Left colon (tissue), 2 donors: ENCODE measurements at places on chromosomes 1 and 21. TPM values are rescaled to one million over a fixed set of nuclear protein-coding genes. Genes with fewer than 3 reads are reported as not detected.

The KCNA2 gene
- 1.0 TPM for total RNA-seq

GRCh38 chr1:167305706-167306277 lies 85.1 kb downstream of the POU2F1 start:
- peak; percentile 62 for DNase-seq

DNA sequence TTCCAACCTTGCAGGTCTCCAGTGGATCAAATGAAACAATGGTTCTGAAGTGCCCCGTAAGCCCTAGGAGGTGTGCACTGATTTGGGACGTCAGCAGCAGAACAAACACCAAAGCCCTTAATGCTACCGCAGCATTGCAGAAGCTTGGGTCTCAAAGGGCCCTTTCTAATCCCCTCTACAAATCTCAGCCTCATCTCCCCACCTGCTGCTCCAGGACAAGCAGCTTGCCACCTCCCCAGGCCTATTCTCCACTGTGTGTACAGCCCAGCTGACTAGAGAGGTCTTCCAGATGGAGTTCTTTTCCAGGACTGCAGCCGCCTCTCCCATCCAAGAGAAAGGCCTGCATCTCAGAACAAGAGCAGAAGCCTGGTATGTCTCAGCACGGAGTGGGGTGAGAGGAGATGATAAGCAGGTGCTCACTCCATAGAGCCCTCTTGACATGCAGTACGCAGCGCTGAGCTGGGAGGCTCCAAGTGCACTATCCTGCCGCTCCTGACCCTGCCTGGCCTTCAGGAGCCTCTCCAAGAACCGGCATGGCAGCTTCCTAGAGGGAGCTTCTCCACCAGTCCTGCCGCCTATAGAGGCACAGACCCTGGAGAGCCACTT lies 46.3 kb downstream of the MRPL37 start:
- no peak for DNase-seq

DNA sequence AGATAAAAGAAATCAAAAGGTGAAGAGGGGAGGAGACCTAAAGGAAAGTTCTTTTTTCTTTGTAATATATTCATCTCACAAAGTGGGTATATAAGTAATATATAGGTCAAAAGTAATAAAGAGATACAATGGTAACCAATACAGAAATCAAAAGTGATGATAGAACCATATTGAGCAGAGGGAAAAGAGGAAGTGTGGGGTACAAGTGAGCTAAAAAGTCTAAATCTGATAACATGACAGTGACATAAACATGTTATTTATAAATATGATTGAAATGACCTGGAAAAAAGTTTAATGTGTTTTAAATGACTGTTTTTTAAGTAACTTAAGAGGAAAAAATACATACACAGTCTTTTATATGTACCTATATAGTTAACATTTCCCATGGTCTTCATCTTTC lies 70.5 kb downstream of the MRPL39 start:
- no peak for DNase-seq

GRCh38 chr1:109475261-109475660 lies 8.4 kb upstream of the ATXN7L2 start:
- no peak for DNase-seq

DNA sequence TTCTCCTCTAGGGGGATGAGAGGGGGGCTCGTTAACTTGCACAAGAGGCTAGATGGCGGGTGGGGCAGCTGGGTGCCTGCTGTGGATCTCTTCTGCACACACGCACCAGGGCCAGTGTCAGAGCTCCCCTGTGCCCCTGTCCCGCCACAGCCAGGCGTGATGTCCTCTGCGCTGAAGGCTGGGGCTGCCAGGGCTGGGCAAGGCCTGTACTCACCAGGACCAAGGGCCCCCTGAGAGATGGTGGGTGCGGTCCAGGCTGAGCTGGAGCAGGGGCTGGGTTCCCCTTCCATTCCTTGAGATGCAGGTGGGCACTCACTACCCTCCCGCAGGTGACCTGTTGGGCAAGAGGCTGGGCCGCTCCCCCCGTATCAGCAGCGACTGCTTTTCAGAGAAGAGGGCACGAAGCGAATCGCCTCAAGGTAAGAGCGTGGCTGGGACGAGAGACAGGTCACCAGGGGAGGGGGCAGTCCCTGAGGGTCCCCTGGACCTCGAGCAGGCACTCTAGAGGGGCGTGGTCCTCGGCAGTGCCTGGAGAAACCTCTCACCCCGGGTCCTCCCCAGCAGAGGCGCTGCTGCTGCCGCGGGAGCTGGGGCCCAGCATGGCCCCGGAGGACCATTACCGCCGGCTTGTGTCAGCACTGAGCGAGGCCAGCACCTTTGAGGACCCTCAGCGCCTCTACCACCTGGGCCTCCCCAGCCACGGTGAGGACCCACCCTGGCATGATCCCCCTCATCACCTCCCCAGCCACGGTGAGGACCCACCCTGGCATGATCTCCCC lies 15.2 kb downstream of the SAMD11 start:
- no peak for DNase-seq

GRCh38 chr1:76871355-76871974 lies 4.2 kb downstream of the ST6GALNAC5 start:
- DNase-seq = no peak

DNA sequence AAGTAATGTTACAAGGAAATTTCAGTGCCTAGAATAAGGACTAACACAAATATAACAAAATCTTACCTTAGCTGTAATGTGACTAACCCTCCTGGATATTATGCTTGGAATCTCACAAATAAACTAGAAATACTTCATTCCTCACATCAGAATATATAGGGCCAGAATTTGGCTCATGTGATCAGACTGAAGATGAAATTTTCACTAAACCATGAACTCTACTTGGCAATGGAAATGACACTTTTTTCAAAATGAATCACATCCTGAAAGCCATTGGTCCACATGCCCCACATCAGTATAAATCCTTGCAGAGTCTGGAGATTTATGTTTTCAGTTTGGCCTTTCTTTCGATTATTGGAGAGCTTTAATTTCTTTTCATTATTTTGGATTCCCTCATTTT lies 227.8 kb downstream of the NRIP1 start:
- no peak for DNase-seq

GRCh38 chr21:34223376-34223775 lies 140.4 kb upstream of the KCNE2 start:
- no peak for DNase-seq

DNA sequence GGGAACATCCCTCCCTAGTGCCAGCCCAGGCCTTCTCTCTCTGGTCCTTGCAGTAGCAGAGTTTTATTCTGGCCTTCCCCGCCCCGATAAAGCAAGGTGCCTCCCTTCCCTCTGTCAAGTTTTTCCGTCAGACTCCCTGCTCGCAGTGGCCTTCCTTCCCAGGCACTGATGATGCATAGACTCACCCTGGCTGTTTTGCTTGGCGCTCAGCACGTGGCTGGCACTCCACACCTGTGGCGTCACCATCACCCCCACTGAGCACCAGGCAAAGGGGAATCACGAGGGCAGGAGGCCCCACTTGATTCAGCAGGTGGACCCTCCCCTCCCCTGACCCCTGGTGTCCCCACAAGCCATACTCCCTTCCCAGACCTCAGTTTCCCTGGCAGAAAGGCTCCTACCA lies 7.4 kb downstream of the SLC26A9 start:
- no peak for DNase-seq

GRCh38 chr21:40155563-40155962 lies 288.3 kb downstream of the PCP4 start:
- DNase-seq = no peak

The ADGRB2 gene
- 0.89 TPM for total RNA-seq

The THEM5 gene
- total RNA-seq = not detected

DNA sequence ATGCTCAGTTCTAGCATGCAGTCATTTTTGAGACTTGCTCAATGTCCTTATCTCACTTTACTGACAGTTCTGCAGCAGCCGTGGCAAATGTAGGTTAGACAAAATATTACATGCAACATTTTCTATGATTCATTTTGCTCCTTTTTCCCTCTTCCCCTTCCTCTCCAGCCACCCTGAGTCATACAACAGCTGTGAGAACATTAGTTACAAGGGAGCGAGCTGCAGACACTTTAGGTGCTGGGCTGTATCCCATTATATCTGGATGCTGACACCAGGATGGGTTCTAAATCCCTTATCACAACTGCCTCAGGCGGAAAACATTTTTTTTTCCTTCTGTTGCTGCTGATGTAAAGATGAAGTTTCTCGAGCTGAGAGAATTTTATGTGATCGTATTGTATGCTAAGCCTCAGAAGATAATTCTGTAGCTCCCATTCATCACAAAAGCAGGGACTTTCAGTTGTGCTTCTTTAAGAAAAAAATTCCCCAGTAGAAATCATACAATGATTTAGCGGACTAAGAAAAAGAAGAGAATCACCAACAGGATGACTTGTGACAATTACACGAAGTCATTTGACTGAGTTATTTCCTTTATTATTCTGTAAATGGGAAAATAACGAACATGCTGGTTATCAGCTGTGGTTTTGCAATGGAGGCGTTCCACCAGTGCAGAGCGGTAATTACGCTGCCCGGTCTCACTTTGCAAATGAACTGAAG lies 345.0 kb downstream of the DISC1 start:
- no peak for DNase-seq

The S100A7A gene
- not detected for total RNA-seq

- no peak for DNase-seq
Observed at GRCh38 chr1:84086189-84086588, 57.9 kb upstream of the PRKACB start.

GRCh38 chr21:46094401-46095082 lies 3.4 kb upstream of the COL6A2 start:
- DNase-seq = no peak

DNA sequence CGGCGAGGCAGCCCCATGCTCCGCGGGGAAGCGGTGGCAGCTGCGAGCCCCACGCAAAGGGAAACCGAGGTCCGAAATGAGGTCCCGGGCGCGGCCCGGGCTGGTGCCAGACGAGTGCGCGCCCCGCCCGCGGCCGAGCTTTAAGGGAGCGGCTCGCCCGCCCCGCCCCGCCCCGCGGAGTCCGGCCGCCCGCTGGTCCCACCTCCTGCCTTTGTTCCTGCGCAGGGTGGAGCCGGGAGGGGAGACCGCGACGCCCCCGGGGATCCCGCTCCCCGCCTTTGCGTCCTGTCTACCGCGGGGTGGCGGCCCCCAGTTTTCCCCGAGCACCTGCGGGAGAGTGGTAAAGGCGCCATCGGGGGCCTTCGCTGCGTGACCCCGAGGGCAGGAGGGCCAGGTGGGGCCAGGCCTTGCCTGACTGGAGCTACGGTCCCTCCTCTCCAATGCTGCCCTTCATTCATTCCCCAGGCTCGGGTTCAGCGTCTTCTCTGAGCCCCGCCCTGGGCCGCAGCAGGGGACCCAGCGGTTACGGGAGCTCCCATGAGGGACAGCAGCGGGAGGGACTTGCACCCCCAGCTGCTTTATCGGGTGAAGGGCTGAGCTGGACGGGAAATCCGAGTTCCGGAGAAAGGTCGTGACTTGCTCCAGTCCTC lies at the start of gene HES2:
HES2 (minus strand) TSS at position 116 of the 650 bp plus-strand sequence; CDS start at position 17, 99 bp downstream.
- DNase-seq = peak; percentile 71

DNA sequence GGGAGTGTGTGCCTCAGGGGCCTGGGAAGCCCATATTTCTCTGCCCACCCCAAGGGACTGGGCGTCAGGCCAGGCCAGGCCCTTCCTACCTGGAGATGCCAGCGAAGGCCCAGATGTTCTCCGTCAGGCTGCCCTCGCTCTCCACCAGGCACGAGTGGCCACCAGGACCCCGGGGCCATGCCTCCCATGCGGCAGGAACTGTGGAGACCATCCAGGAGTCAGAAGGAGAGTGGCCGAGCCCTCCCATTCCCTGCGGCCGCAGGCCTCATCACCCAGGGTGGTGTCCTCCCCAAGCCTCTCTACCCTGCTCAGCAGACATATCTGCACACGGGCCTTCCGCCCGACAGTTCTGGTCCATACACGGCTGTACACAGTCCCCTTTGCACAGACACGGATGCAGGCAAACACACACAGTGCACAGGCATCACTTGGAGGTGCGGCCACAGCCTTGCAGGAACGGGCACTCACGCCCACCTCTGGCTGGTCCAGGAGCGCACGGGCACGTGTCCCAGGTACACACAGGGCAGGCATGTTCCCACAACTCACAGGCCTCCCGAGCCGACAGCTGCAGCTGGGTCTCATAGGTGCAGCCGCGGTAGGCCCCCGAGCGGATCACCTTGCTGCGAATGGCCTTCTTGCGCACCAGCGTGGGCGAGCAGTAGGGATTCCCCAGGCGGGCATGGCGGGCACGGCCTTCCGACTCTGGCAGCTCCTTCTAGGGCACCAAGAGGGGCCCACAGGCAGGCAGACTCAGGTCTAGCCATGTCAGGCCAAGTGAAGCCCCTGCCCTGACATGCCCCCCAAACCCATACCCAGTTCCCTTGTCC lies 5.9 kb upstream of the KIF17 start:
- DNase-seq = no peak

The LDLRAD1 gene
- total RNA-seq = not detected
